CD8-positive, alpha-beta T cell (primary cell): ENCODE measurements at places on chromosomes 1 and 21.

- DNase-seq: no peak
These were observed 7.9 kb downstream of the LURAP1 start for GRCh38 chr1:46211051-46211450.

DNA sequence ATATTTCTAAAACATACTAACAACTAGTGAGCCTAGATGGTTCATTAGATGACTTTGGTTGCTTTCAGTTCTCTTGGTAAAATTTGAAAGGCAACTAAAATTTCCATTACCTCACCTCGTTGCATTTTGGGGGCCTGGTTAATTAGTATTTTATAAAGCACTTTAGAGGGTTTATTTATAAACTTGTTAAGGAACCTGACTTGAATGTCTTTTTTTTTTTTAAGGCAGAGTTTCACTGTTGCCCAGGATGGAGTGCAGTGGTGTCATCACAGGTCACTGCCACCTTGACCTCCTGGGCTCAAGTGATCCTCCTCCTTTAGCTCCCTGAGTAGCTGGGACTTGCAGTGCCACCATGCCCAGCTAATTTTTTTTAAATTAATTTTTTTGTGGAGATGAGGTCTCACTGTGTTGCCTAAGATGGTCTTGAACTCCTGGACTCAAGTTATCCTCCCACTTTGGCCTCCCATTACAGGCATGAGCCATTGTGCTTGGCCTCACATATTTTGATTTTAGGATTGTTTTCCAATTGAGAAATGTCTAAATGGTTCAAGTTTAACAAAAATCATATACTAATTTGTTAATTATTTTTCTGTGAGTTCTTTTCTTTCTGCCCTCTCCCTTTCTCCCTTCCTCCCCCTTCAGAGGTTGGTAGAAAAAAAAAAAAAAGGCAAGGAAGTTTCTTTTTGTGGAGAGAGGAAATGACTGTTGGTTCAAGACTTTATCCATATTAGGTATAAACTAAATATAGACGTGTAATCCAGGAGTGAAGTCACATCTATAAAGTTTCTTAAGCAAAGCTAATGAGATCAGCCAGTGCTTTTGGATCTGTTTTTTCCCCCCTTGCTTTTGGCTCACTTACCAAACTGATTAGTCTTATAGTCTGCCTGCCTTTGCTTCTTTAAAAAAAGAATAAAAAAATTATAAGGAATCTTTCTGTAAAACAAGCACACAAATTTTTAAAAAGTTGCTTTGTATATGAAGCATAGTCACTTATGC lies 24.7 kb downstream of the CLIC4 start:
- no peak for DNase-seq

- no peak for DNase-seq
These were observed 141.4 kb upstream of the COA6 start for GRCh38 chr1:234231893-234232276.

GRCh38 chr1:74375376-74375775 lies 137.0 kb downstream of the LRRC53 start:
- no peak for DNase-seq

GRCh38 chr1:203524152-203524551 lies 30.2 kb downstream of the OPTC start:
- DNase-seq: no peak

- no peak for DNase-seq
These were observed 54.0 kb upstream of the COL11A1 start for GRCh38 chr1:103162360-103162759.

GRCh38 chr1:27961646-27962221 lies 2.0 kb downstream of the XKR8 start:
- no peak for DNase-seq

DNA sequence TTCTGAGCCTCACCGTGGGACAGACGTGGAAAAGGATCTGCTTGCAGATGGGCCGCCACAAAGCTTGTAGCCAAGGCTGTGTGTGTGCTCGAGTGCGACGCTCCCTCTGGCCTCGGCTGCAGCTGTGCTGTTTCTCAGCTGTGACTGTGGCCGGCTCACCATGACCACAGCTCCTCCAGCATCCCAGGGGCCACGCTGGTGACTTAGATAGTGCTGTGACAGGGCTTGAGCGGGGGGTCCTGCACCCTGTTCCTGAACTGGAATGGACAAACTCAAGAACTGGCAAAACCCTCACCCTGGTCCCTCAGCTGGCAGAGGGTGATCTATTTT lies 17.4 kb upstream of the ACTRT2 start:
- no peak for DNase-seq

GRCh38 chr1:36572142-36572715 lies 89.5 kb upstream of the CSF3R start:
- no peak for DNase-seq

DNA sequence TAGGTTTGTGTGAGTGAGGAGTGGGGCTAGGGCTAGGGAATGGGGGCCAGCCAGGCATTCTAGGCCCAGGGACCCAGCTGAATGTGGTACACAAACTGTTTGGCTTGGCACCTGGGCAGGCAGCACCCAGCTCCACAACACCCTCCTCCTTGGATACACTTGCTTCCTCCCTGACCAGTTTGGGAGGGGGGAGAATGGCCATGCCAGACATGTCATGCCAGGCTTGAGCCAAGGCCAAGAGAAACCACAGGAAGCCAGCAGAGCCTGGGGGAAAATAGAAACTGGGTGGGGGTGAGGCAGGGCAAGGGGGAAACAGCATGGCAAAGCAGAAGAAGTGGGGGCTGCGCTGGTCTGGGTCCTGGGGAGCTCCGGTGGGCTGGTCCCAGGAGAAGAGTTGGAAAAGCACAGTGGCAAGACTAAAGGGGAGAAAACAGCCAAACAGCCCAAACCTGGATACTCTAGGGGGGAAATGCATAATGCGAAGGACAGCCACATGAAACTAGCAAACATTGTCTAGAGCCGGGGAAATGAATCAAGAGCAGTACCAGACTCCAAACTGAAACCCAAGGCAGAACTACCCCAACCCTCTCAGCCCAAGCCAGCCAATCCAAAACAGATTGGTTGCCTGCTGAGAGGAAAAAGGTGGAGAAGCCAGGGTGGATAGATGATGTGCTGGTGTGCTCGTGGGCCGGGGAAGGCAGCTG lies 47.9 kb downstream of the LGR6 start:
- DNase-seq: no peak

GRCh38 chr1:17101261-17101660 lies 18.0 kb downstream of the PADI2 start:
- no peak for DNase-seq

DNA sequence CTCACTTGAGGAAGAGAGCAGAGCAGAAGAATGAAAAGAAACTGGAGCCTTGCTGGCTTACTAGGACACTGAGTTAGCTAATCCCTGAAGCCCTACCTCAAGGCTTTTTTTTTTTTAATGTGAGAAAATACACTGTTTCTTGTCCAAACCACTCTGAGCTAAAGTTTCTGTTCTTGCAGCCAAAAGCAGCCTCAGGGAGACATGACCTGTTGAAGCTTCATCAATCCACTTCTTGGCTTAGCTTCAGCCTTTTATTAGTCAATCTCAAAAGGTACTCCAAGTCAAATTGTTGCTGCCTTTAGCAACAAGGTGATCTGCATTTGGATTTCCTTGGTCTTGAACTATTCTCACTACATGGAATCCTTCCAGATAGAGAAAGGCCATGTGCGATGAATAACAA lies 33.7 kb downstream of the CCDC185 start:
- no peak for DNase-seq

DNA sequence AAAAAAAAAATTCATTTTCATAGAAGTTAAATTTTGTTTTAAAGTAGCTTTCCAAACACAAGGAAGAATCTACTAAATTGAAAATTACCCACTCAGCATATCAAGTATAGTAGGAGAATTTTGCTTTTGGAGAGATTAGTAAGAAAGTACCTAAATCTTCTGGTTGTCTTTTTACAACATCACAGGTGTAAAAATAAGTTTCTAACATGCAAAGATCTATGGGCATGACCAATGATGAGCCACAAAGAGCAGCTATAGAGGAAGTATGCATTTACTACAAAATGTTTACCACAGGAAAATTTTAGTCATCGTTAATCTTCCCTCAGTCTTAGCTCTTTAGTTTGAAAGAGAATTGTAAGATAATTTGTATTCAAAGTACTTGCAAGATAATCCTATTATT lies 28.1 kb downstream of the ANGPTL3 start:
- no peak for DNase-seq

- no peak for DNase-seq
These were observed 27.2 kb downstream of the VPS45 start for GRCh38 chr1:150094734-150095265.

DNA sequence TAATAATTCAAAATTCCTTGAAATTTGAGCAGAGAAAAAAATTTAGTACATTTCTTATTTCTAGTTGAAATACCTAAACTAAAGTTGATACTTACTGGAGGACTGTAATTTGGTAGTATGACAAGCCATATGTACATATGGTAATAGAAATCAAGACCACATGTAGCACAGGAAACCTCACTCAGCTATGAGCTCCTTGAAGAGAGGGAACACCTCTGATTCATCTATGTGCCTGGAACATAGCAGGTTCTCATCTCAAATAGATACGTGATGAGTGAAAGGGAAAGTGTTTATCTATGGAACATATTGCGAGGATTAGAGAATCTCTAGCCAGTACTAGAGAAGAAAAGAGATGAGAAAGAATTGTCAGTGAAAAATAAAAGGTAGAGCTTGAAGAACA lies 47.9 kb upstream of the GNG4 start:
- DNase-seq: no peak

GRCh38 chr1:56481140-56481694 lies 98.1 kb downstream of the PLPP3 start:
- DNase-seq: no peak

DNA sequence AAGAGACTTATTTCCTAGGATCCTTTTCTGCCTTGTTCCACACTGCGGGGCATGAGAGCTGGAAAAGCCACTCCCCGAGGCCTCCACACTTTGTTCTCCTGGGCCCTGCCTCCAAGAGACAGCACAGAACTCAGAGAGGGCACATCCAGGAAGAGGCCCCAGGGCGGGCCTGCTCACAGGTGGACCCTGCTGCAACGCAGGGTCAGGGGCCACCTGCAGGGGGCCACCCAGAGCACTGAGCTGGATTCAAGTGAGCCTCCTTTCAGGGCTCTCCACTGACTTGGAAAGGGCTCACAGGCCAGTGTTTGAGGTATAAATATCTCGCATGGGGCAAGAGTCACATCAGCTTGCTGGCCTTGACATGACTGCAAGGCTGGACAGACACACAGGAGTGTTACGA lies 4.8 kb downstream of the RGS16 start:
- DNase-seq: no peak

DNA sequence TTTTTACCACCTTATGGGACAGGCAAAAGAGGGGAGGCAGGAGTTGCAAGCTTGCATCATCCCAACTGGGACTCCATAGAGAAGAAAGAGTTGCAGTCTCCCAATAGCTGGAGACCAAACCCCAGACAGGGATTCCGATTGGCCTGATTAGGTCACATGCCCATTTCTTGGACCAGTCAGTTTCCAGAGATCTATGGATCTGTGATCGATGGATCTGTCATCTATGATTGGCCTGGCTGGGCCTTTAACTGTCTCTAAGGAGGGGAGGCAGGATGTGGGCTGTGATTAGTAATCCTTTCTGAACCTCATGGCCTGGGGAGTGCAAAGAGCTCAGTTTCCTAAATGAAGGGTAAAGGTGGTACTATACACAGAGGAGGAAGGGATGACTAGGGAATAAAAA lies 252.1 kb downstream of the MATN1 start:
- DNase-seq: no peak

- DNase-seq: no peak
These were observed 47.9 kb downstream of the RWDD3 start for GRCh38 chr1:95281781-95282517.

DNA sequence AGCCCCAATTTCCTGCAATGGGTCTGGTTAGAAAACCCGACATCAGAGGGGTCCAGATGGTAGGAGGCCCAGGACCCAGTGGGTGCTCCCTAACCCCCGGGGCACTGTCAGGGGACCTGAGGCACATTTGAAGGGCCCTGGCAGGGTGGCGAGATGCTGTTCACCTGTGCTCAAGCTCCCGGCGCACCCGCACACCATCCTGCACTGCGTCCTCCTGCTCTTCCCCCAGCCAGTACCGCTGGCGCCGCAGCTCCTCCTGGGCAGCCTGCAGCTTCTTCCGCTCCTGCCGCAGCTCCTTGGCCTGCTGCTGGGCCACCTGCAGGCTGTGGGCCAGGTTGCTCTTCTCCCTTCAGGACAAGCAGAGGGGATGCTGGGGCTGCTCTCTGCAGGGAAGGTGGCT lies 36.0 kb downstream of the RNU1-1 start:
- no peak for DNase-seq

DNA sequence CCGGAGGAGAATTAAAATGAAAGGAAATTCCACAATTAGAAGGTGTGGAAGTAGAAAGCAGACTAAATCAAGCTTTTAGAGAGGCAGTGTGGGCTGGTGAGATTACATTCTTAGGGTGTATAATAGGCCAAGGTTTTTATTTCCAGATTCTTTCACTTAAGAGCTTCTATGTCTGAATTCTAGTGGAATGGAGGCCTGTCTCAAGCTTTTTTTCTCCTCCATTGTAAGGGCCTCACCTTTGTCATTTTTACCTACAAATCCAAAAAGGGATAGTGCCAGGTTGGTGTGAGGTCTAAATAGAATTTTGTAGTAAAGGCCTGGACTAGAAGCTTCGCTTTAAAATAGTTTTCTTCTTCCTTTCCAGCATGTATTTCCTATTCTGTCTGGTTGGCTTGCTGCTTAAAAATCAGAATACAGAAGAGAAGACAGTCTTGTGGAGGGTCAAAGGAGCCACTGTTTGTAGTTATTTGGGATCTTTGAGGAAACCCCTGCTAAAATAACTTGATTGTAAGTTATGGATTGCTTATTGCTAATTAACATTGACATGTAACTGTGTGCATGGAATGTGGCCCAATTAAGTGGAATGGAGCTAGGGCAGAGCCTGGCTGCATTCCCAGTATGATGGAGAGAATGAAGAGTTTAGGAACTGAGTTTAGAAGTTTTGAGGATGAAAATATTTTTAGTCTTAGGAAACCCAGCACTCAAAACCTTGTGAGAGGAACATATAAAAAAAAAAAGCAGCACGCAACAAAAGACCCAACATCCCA lies 162.5 kb upstream of the B3GALT2 start:
- no peak for DNase-seq
